ENCODE measurements at places on chromosomes 1 and 21.

GRCh38 chr1:3910857-3911845 is 11.1 kb upstream of the C1orf174 start:
- DNase-seq: peak; percentile 24

- DNase-seq: no peak
These were observed 4.5 kb downstream of the TXNIP start for GRCh38 chr1:145991735-145992412.

DNA sequence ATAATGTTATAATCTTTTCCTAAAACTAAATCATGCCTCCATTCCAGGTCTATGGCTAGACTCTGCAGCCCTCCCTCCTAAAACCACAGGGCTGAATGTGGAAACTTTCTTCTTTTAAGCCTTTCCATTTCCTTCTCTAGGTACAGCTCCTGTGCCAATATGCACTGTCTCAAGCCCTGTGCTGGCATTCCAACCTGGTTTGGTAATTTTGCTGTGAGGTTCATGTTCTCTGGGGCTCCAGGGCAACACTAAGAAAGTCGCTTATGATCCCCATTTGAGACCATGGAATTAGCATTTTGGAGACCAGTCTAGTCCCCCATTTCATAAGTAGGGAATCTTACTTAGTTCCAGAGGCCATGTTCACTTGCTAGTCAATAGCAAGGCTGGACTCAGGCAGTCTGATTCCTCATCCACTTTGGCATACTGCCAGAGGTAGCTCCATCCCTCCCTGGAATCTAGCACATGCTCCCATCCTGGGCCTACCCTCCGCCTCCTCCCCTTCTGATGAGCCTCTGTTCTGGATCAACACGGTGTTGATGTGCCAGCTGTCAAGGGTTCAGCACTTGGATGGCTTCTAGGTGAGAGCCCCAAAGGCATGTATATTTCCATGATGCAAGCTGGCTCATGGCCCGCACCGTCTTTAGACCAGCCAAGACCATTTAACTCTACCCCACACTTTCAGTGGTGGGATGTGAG is 36.5 kb downstream of the ZMYND12 start:
- DNase-seq: no peak

DNA sequence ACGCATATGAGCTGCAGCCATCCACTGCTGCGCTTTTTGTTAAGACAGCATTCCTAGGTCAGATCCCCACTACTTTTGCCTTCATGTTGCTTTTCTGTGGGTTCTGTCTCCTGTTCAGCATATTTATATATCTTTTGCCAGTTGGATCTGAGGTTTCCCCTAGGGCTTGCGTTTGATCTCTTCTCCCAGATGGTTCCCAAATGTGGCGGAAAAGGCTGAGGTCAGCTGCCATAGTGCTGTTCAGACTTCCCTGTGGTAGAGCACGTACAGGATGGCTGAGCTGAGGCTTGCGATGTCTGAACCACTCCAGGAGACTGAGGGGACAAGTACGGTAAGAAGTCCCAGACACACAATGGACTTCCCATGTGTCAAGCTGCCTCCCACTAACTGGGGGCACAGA is 39.8 kb downstream of the COL6A1 start:
- DNase-seq: no peak

DNA sequence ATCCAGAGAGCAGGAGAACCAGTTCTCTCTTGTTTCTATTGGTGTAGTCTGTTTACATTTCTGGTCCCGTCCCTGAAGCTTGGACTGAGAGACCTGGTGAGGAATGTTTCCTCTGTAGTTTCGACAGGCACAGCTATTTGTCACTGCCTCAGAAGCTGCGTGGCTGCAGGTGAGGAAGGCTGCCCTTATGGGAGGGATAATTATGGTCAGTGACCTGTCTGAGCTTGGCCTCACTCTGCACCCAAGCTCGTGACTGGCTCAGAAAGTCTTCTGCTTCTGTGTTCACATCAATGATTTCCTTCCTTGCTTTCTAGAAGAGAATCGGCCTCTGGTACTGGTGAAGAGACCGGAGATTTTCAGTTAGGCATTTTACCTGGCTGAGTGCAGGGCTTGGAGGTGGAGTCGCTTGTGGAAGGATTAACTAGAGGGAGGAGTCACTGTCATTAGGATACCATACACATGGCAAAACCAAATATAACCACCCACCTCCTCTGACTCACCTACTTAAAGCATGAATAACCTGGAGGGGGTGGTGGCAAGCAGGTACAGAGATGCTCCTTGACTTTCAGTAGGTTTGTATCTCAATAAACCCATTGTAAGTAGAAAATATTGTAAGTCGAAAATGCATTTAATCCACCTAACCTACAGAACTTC is 19.9 kb upstream of the WDR26 start:
- no peak for DNase-seq

DNA sequence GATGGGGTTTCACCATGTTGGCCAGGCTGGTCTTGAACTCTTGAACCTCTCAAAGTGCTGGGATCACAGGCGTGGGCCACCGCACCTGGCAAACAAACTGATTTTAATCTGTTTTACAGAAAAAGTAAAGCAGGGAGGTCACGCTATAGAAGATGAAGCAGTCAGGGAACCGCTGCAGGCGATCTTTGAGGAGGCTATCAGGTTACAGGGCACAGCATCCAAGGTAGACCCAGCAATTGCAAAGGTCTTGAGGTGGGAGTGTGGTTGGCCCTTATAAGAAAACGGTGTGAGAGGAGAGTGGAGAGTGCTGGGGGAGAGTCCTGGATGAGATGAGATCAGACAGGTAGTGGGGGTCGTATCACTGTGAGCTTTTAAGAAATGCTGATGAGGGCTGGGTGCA is 2.6 kb upstream of the TMCO4 start:
- no peak for DNase-seq

GRCh38 chr1:107871687-107872395 is 93.1 kb downstream of the VAV3 start:
- DNase-seq: no peak

DNA sequence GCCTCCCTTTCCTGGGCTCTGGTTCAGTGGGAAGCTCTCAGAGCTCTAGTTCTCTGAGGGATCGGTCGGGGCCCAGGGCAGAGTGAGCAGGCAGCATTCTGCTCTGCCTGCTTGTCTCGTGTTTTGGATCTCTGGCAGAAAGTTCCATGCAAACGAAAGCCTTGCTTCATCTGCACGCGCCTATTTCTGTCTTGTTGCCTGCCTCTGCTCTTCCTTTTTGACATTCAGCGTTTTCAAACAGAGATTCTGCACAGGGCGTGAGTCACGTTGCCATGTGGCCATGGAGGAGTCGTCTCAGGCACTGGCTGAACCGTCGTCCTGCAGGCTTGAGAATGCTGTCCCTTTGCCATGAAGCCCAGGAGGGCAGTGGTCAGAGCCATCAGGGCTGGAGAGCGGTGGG is 20.3 kb downstream of the AJAP1 start:
- no peak for DNase-seq

- DNase-seq: no peak
These were observed 44.1 kb upstream of the SLC19A1 start for GRCh38 chr21:45586289-45586858.

DNA sequence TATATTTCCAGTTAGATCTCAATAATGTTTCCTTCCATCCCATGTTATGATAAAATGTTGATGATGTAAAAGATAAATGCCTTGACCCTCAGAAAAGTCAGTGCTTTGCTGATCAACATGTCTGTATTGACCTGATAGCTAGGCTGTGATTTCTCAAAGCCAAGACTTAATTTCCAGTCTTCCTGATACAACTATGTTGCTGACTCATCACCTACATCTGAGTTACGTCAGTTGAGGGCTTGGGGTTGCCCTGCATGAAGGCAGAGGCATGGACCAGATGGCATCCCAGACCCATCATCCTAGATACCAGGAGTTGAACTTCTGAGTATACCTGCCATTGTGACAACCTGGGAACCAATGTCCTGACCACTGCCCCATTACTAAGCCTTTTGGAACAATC is 4.8 kb downstream of the LCE1D start:
- no peak for DNase-seq

- DNase-seq: no peak
These were observed 439.2 kb downstream of the PTBP2 start for GRCh38 chr1:97160818-97161217.

- DNase-seq: no peak
These were observed 29.6 kb upstream of the AGL start for GRCh38 chr1:99820546-99820945.

Measured in stimulated activated CD8-positive, alpha-beta memory T cell treated with anti-CD3 and anti-CD28 coated beads, Interleukin-7, amount 100 ng/mL, for 1 hour (primary cell).